WTC11 (cell line): ENCODE measurements at places on chromosomes 2 and 18.

DNA sequence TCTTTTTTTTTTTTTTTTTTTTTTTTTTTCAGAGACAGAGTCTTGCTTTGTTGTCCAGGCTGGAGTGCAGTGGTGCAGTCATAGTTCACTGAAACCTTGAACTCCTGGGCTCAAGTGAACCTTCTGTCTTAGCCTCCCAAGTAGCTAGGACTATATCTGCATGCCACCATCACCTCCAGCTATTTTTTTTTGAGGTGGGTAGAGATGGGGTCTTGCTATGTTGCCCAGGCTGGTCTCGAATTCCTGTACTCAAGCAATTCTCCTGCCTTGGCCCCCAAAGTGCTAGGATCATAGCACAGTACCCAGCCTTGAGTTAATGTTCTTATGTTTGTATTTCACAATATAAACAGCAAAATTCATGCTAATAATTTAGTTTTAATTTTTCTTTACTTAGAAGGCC lies 62.9 kb upstream of the IGFBP2 start:
- no peak for DNase-seq

- no peak for DNase-seq
These were observed 197.2 kb downstream of the HDAC4 start for GRCh38 chr2:239203443-239204135.

- DNase-seq: no peak
These were observed 285.4 kb downstream of the ZNF516 start for GRCh38 chr18:76209597-76209996.

- DNase-seq: no peak
These were observed 34.9 kb downstream of the C18orf54 start for GRCh38 chr18:54392543-54393023.

DNA sequence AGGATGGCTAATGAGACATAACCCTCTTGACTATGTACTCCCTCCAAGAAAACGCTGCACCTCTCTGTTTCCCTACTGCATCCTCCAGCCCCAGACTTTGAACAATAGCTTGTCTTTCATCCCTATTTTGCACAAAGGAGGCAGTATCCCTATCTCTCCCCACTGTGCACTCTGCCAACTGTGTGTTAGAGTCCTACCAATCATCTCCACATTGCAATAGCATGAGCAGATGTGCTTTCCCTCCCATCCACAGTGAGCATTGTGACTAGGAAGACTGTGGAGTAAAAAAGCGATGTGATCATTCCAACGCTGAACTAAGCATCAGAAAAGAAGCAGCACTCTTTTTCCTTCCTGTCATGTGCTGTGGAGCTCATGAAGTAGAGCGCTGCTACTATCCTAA lies 206.3 kb upstream of the GULP1 start:
- no peak for DNase-seq

DNA sequence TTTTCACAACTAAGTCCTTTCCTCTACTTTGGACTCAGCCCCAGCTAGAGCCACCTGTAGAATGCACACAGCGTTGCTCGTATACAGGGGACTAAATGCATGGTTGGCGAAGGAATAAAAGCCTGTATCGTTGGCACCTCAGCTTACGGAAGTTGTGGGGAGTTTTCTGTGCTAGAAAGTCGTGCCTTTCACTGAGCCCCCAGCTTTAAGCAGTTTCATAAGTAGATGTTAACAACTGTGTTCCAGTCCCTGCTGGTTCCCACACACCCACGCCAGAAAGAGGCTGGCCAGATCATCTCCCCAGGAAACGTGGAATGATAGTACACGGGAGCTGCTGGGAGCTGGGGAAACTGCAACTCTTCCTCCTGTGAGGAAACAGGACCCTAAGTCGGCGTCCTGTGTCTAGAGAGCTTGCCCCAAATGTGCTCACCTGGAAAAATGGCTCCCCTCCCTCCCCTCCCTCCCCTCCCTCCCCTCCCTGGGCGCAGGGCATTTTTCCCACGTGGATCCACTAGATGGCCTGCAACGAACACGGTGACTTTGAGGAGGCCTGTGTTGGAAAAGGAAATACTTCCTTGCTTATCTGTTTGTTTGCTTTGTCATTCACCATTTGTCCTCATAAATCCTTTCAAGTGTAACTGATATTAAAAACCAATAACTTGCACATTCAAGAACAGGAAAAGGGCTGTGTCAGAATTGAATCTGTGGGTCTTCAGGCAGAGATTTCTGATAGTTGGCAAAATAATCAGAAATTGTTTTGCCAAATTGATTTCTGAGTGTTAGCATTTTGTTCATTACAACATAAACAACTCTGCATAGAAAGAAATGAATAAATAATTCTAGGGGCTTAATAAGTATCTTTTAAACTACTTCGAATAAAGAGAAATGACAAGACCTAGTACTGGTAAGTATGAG lies 43.9 kb upstream of the RFX8 start:
- peak; percentile 46 for DNase-seq

- DNase-seq: no peak
These were observed 24.1 kb downstream of the EPB41L3 start for GRCh38 chr18:5519448-5520298.
